ENCODE measurements at places on chromosomes 5 and 9.
A peak's percentile ranks its signal among the peaks of the same experiment; 100 is the strongest.

- peak; percentile 22 for DNase-seq
Observed at GRCh38 chr9:97759581-97760288, 62.6 kb upstream of the XPA start.

GRCh38 chr5:167057665-167058064 is 1233.8 kb upstream of the WWC1 start:
- DNase-seq = no peak

- DNase-seq = no peak
Observed at GRCh38 chr9:113858282-113858681, 17.8 kb upstream of the ZNF618 start.

- DNase-seq = no peak
Observed at GRCh38 chr9:6109571-6109970, 94.1 kb upstream of the RANBP6 start.

Measured in AG10803 (cell line).